ENCODE measurements at places on chromosomes 2 and 18. TPM values are rescaled to one million over a fixed set of nuclear protein-coding genes. Genes with fewer than 3 reads are reported as not detected.

DNA sequence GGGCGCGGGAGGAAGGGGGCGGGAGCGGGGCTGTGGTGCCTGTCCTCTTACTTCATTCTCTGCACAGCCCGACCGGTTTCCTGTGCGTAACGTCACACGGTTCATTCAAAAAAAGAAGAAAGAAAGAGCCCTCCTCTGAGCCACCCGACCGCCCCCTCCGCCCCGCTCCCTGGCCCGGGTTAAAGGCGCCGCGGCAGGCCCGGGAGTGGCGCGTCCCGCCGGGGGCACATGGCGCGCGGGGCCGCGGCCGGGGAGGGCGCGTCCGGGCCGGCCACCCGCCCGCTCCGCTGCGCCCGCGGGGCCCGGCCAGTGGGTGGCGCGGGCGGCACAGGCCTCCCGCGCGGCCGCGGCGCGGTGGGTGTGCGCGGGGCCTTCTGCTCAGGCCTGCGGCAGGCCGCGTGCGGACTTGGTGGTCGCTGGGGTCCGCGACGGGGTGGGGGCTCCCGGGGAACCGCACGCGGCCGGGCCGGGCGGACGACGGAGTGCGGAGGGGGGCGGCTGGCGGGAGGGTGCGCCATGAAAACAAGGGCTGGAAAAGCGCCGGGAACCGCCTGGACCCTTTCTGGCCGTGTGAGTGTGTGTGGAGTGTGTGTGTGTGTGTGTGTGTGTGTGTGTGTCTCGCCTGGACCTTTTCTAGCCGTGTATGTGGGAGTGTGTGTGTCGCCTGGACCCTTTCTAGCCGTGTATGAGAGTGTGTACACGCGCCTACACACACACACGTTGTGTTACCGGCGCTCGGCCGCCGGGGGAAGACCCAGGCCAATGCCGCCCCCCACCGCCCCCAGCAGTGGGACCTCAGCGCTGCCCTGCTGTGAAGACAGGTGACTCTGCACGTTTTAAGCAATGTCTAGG, 780 bp upstream of the BCL2 start:
- H3K27ac ChIP-seq, result peak overlapping the region; percentile 85
- H3K4me1 ChIP-seq, result peaks cover 47% of the 10 kb centered on the region
- H3K4me3 ChIP-seq, result peak overlapping the region; percentile 87

DNA sequence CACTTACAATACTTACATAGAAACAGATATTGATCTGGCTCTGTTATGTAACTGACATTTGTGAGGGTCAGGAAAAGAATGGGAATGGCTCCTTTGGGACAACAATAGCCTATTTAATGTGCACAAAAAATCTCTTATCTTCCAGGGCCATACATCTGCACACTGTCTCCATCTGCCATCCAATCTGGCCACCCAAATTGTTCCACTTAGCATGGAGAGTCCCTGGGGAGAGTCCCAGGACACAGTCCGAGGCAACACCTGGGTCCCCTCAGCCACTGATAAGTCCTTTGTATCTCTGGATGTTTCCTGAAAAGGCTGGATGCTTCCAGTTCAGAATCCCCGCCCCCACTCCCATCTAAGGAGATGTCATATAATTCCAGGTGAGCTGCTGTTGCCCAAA, 274.2 kb upstream of the NCKAP5 start:
- no peak overlapping the region for H3K27ac ChIP-seq
- no peaks in the 10 kb centered on the region for H3K36me3 ChIP-seq
- no peaks in the 10 kb centered on the region for H3K4me1 ChIP-seq
- no peak overlapping the region for H3K4me3 ChIP-seq

- peaks cover 5% of the 10 kb centered on the region for H3K36me3 ChIP-seq
- no peak for DNase-seq
- H3K27ac ChIP-seq, result no peak overlapping the region
- H3K4me3 ChIP-seq, result no peak overlapping the region
Observed at GRCh38 chr2:69381337-69381737, 5.7 kb downstream of the GFPT1 start.

DNA sequence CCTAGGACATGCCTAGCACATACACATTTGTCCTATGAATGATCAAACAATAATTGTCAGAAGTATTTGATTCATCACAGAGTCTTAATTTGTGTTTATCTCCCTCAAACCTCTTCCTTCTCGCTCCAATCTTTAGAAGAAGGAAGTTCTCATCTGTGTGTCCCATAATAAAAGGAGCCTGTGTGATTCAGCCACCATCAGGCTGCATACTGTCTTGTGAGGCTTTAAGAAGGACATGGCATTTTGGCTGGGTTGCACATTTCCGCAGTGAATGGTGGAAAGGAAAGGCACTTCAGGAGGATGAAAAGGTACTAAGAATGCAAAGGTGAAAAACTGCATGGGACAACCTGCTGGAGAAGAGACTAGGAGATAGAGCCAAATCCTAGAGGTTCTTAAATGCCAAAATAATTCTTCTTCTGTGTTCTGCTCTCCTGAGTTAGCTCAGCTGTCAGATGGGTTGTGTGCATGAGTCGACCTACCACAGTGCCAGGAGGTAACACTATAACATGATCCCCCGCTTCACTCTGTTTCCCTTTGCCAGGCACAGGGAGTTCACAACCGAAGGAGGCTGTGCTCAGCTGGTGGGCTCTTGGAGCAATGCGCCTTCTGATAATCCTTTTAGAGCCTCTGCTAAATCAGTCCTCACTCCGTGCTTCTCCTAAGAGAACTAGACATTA, 120.1 kb downstream of the IRS1 start:
- no peak overlapping the region for H3K4me3 ChIP-seq
- DNase-seq, result no peak
- peaks cover 4% of the 10 kb centered on the region for H3K27me3 ChIP-seq
- no peaks in the 10 kb centered on the region for H3K4me1 ChIP-seq

DNA sequence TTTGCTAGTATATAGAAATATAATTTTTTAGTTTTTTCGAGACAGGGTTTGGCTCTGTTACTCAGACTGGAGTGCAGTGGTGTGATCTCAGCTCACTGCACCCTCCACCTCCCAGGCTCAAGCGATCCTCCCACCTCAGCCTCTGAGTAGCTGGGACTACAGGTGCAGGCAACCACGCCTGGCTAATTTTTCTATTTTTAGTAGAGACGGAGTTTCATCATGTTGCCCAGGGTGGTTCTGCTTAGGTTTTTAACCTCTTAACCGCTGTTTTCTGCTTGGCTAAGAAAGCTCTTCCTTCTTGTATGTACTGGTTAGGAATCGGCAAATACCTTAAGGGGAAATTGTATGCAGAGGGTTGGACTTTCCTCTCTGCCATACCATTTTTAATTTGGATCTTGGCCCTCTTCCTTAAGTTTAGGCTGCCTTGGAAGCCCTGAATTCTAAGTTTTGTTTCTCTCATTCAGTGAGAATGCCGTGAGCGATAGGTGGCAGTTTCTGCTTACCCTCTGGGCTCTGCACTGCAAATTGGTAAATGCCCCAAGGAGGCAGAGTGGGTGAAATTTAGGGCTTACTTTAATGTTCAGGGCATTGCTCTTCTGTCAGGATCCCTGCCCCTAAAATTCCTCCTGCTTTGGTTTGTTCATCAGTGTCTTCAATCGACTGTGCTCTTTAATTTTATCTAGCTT, 32.3 kb downstream of the EML6 start:
- no peaks in the 10 kb centered on the region for H3K36me3 ChIP-seq
- no peak for DNase-seq
- peaks cover 50% of the 10 kb centered on the region for H3K4me1 ChIP-seq
- H3K4me3 ChIP-seq, result peak overlapping the region; percentile 74
- H3K27ac ChIP-seq, result peak overlapping the region; percentile 92

DNA sequence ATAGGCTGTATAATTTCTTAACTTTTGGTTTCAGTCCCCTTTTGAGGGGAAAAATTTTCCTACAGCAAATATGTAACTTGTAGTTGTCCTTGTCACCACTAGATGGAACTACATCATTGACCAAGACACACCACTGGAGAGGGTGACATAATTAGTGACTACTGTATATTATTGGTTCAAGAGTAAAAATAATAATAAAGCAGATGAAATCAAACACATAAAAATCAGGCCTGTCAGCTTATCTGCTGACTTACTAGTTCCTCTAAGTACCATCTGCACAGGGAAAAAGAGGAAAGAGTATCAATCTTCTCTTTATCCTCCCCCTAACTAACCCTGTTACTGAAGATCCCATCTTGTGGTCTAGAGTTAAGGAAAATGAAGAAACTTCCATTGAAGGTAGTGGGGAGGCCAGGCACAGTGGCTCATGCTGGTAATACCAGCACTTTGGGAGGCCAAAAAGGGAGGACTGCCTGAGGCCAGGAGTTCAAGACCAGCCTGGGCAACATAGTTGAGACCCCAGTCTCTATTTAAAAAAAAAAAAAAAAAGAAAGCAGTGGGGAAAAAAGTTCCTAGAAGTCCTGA, 29.6 kb upstream of the ENOSF1 start:
- no peak overlapping the region for H3K27ac ChIP-seq
- no peaks in the 10 kb centered on the region for H3K4me1 ChIP-seq
- no peak for DNase-seq

- H3K27me3 ChIP-seq, result no peaks in the 10 kb centered on the region
- no peak overlapping the region for H3K27ac ChIP-seq
- H3K4me1 ChIP-seq, result no peaks in the 10 kb centered on the region
- no peak overlapping the region for H3K4me3 ChIP-seq
- no peak for DNase-seq
Observed at GRCh38 chr18:35732636-35733035, 151.1 kb downstream of the GALNT1 start.

GRCh38 chr18:80250740-80251364, 3.5 kb upstream of the PARD6G start:
- no peak overlapping the region for H3K4me3 ChIP-seq
- no peaks in the 10 kb centered on the region for H3K36me3 ChIP-seq
- H3K27ac ChIP-seq, result no peak overlapping the region

- no peaks in the 10 kb centered on the region for H3K27me3 ChIP-seq
- no peak for DNase-seq
- no peak overlapping the region for H3K27ac ChIP-seq
- H3K4me3 ChIP-seq, result no peak overlapping the region
- H3K4me1 ChIP-seq, result peaks cover 37% of the 10 kb centered on the region
- H3K36me3 ChIP-seq, result peaks cover 6% of the 10 kb centered on the region
Observed at GRCh38 chr2:30475542-30475941, 28.5 kb downstream of the LCLAT1 start.

DNA sequence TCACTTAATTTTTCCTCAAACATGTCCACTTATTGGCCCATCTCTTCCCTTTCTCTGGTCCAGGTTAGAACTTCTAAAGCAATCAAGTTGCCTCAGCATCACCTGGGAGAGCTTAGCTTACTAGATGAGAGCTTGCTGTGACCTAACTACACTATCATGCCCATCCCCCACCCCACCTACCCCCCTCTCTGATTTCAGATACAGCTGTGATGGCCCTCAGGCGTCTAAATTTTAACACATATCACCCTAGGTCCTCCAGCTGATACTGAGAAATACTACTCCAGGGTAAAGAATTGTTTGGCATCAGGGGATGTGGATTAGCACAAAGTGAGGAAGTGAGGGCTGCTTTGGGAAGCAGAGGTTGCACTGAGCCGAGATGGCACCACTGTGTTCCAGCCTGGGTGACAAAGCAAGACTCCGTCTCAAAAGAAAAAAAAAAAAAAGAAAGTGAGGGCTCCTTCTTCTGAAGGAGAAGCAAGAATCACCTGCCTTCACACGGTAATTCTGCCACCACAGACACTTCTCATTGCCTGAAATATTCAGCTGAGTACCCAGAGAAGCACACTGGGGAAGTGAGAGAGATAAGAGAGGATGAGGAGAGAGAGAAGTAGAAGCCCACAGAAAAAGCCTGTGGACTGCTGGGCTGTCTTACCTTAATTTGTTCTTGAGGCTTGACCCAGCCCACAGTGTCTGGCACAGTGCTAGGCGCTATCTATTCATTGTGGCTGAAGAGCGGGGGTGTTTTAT, 263.4 kb downstream of the ASXL3 start:
- H3K36me3 ChIP-seq, result no peaks in the 10 kb centered on the region
- no peak for DNase-seq
- no peaks in the 10 kb centered on the region for H3K4me1 ChIP-seq

DNA sequence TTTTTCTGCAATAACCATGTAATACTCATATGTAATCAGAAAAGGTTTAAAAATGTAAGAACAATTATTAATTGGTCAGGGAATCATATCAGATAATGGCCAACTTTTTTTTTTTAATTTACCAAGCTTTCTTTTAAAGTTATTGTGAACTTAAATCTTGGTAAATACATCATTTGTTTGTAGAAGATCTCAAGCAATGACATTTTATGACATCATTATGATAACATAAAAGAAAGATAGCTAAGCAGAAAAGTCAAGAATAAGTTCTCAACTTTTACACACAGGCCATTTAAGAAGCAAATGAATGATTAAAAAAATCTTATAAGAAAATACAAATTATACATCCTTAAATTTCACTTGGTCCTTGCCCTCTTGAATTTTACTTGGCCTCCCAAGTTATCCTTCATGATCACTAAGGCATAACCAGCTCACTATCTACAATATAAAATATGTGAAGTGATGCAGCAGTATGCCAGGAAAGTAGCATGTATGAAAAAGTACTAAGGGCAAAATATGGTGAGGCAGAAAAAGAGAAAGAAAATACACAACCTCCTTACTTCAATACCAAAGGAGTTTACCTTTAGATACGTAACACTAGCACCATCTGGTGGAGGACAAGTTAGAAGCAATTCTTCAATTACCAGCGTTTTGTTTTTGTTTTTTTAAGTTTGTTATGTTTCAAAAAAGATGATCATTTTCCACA, 116.6 kb downstream of the SRBD1 start:
- no peak overlapping the region for H3K4me3 ChIP-seq
- no peaks in the 10 kb centered on the region for H3K27me3 ChIP-seq
- no peak overlapping the region for H3K27ac ChIP-seq
- DNase-seq, result no peak

GRCh38 chr18:45320724-45321123, 294.6 kb upstream of the SLC14A2 start:
- no peaks in the 10 kb centered on the region for H3K36me3 ChIP-seq
- H3K4me1 ChIP-seq, result no peaks in the 10 kb centered on the region
- no peak overlapping the region for H3K27ac ChIP-seq
- no peak overlapping the region for H3K4me3 ChIP-seq

Gene POTEJ
- total RNA-seq, result not detected

Gene STPG4
- 1.0 TPM for total RNA-seq

Gene CXCR4
- total RNA-seq, result 200 TPM

Gene C2orf66
- not detected for total RNA-seq

Gene ATP8B1
- 0.42 TPM for total RNA-seq

Gene TMEM178A
- total RNA-seq, result not detected

Gene SCN1A
- total RNA-seq, result not detected

Gene ZNG1B
- total RNA-seq, result 48.5 TPM

Gene TWSG1
- 4.8 TPM for total RNA-seq

Gene ANKRD53
- total RNA-seq, result 0.71 TPM

Gene SPAST
- total RNA-seq, result 17.6 TPM
